ENCODE measurements at places on chromosomes 2 and 18. TPM values are rescaled to one million over a fixed set of nuclear protein-coding genes. Genes with fewer than 3 reads are reported as not detected.

POTEE gene
- not detected for total RNA-seq

TUBA4B gene
- total RNA-seq = not detected

DYNAP gene
- not detected for total RNA-seq

HOXD1 gene
- not detected for total RNA-seq

FOXD4L1 gene
- 0.13 TPM for total RNA-seq

RMDN2 gene
- 6.4 TPM for total RNA-seq

NTSR2 gene
- total RNA-seq = not detected

XRCC5 gene
- 180 TPM for total RNA-seq

DSC2 gene
- 0.07 TPM for total RNA-seq

IL37 gene
- not detected for total RNA-seq

ST8SIA3 gene
- total RNA-seq = not detected
